ENCODE measurements at places on chromosomes 3 and 15. TPM values are rescaled to one million over a fixed set of nuclear protein-coding genes. Genes with fewer than 3 reads are reported as not detected.

DNA sequence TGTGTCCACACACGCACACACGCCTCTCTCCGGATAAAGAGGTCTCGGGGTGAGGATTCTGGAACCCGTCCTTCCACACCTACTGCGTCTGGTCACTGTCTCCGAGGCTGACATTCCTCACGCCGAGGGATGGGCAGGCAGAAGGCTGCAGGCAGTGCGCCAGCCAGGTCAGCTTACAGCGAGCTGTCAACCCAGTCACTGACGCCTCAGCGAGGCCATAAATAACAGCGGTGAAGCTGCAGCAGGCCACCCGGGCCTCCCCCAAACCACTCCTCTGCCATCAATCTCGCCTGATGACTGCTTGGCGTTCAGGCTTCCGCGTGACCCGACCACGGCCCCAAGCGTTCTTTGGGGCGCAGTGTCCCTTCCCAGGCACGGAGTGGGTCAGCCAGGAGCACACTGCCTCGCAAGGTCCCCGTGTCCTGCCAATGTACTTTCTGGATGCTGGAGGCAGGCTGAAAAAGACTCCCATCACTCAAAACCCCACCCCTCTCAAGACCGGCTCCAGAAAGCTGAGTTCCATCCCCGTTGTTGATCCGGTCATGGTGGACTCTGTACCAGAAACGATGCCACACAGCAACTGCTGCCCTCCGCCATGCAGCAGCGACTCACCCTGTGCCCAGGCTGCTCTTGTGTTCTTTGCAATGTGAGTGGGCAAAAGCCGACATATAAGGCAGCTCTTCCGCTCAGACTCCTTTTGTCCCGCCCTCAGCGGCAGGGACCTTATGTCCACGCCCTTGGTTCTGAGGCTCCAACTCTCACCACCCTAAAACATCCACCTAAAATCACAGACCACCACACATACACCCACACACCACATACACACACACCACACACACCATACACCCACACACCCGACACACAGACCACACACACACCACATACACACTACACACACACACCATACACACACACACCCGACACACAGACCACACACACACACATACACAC, 27.1 kb downstream of the CPN2 start:
- peak; percentile 96 for DNase-seq

DNA sequence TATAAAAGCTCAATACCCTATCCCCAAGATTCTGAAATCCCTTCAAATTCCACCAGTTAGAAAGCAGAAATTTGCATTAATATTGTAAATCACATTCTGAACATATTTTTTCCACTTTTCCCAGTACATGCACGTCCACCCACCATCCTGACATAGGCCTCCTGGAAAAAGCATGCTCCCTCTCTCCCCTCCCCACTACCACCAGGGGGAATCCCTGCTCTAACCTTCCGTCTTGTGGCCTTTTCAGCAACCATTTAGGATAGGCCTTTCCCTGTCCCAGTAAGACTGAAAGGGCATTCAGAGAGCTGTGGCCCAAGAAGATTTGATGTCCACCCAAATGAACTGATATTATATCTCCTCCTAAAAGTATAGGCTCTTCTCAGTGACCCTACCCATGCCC, 182.1 kb downstream of the ARRDC4 start:
- no peak for DNase-seq

- DNase-seq = no peak
These were observed 35.3 kb downstream of the TSPAN3 start for GRCh38 chr15:77035584-77035983.

Gene SHF
- 2.2 TPM for total RNA-seq

GRCh38 chr15:80613762-80614365, 81.2 kb upstream of the ABHD17C start:
- DNase-seq = no peak
